ENCODE measurements at places on chromosomes 2 and 18.

DNA sequence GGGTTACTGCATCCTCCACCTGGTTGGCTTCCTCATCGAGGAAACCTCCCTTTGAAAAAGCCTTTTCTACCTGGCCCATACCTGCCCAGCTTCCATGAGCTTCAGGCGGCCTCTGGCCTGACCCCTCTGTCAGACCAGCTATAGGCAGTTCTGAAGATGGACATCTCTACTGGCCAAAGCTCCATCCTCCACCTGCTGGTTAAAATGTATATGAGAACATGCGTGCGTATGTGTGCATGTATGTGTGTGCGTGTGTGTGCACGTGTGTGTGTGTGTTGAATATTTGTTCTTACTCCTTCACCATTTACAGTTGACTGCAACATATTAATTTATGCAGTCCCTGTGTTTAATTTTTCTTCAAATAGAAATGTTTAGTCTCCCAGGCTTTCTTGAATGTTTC, 642.4 kb upstream of the RAB6C start:
- DNase-seq: no peak

- DNase-seq: no peak
Observed at GRCh38 chr2:216780843-216781242, 79.0 kb downstream of the TNP1 start.

- peak; percentile 38 for DNase-seq
Observed at GRCh38 chr2:237184192-237184918, 98.7 kb downstream of the COPS8 start.

- no peak for DNase-seq
Observed at GRCh38 chr2:205169012-205169411, 513.3 kb upstream of the NRP2 start.

GRCh38 chr2:112821682-112822081, 14.9 kb downstream of the IL1B start:
- DNase-seq: no peak

DNA sequence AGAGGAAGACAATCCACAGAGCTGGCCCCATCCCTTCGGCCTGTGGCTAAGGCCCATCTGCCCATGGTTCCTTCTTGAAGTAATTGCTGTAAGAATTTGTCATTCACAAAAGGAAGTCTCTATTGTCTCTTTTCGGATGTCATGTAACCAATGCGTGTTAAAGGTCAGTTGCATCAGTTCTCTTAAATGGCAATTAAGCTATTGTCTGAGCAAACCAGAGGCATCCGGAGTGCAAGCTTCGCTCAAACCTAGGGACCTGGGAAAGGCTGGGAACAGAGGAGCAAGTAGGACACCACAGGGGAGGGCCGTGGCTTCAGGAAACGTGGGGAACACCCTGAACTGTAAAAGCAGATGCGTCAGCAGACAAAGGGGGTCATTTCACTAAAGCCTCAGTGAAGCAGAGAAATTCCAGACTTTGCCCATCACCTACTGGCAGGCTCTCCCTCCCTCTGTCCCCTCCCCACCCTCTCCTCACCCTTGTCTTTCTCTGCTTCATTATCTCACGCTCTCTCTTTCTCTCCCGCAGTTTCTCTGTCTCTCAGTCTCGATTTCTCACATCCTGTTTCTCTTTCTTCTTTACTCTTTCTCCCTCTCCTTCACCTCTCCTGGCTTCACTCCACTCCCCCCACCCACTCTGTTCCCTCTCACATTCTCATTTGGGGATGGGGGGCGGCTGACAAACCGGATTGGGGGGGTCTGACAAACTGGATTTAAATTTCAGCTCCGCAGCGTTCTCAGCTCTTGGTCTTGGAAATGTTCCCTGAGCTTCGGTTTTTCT, 204.6 kb upstream of the TNP1 start:
- no peak for DNase-seq

- DNase-seq: no peak
Observed at GRCh38 chr2:105397025-105397722, 1.7 kb downstream of the FHL2 start.

GRCh38 chr18:59052965-59053820, 86.5 kb upstream of the SEC11C start:
- no peak for DNase-seq

DNA sequence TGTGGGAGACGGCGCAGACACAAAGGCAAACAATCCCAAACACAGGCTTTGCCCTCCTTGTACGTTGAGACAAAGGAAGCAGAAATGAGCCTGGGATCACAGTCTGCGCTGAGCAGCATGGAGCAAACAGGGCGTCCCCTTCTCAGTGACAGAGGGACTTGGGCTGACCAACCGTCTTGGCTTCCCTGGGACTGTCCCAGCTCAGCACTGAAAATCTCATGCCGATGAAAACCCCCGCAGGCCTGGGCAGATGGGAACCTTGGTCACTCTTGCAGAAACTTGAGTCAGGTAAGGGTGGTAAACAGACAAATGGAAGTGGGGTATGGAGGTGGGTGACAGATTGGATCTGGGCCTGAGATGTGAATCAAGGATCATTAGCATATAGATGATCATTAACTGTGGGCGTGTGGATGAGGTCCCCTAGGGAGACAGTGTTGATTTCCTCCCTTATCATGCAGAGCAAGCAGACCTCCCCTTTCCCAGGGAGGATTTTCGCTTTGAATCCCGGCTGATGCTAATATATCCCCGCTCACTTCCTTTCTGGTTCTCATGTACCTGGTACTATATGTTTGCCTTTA, 19.1 kb upstream of the SH3BP4 start:
- no peak for DNase-seq

- no peak for DNase-seq
Observed at GRCh38 chr2:191713837-191714236, 35.9 kb downstream of the NABP1 start.

- DNase-seq: no peak
Observed at GRCh38 chr2:179455824-179456223, 191.2 kb upstream of the SESTD1 start.

- no peak for DNase-seq
Observed at GRCh38 chr18:63054901-63055584, 264.5 kb downstream of the BCL2 start.

GRCh38 chr2:21372654-21373053, 248.9 kb downstream of the TDRD15 start:
- no peak for DNase-seq

GRCh38 chr2:15940661-15941480, 521 bp downstream of the MYCN start:
- DNase-seq: no peak

DNA sequence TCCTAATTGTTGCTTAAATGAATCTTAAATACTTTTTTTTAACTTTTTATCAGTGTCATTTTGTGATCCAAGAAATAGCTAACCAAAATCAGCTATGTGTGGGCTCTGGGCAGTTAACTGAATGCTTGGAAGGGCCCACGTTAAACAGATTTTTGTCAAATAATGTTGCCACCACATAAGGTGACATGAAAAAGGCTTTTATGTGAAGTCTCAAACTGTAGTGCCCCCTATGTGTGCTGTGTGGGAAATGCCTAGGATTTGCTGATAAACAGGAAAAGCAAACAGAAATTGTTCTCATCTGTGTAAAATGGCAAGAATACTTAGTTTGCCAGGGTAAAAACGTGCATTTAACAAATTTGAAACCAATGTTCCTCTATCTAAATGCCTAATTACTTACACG, 242.2 kb downstream of the ZNF516 start:
- DNase-seq: no peak

GRCh38 chr18:62738639-62739038, 23.3 kb downstream of the PHLPP1 start:
- DNase-seq: no peak

DNA sequence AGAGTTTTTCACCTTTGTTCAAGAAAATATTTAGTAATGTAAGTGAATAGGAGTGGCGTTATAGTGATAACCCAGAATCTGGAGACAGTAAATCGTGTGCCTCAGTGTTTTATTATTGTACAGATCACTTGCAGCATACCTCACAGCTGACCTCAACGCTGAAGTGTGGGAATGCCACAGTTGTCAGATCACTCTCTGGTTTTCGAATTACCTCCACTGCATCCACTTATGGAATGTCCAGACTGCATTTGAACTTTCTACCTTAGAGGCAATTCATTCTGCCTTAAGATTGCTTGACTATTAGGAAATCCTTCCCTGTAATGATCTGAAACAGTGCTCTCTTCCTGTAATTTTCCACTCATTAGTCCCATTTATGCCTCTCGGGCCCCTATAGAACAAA, 164.5 kb upstream of the ALPP start:
- no peak for DNase-seq

- DNase-seq: no peak
Observed at GRCh38 chr18:48402953-48403352, 6.2 kb downstream of the ZBTB7C start.
